ENCODE measurements at places on chromosomes 2 and 18. TPM values are rescaled to one million over a fixed set of nuclear protein-coding genes. Genes with fewer than 3 reads are reported as not detected.

- DNase-seq, result no peak
Observed at GRCh38 chr2:45951025-45951727, 299.7 kb downstream of the PRKCE start.

DNA sequence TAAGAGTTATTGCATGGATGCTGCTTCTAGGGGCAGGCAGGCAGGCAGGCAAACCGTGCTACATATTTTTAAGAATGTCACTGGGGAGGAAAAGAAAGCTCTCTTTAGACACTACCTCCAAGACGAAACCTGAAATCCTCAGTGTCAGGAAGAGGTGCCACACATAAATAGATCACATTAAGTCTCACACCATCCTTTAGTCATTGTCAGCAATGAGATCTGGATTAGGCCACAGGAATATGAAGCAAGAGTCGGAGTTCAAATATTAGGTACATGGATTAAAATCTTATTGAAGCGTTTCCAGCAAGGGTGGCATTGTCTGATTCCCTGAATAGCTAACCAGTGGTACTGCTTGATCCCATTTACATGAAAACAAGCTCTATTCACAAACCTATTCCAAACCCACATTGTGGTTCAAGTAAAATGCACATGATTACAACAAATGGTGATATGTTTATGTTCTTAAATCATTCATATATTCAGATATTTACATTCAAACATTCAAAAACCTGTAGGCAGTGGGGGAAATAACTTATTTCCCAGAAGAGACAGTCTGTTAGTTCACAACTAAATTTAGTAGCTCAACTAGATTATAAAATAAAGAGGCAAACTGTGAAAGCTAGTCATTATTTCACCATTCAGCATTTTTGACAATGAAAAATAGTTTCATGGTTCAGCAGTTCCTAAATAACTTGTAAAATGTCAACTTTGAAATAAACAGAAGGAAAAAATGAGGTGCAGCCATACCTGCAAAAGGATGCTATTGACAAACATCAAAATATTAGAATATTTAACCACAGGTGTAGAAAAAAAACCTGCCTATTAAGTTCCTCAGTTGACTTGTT lies 195.4 kb upstream of the SIX3 start:
- no peak for DNase-seq

DNA sequence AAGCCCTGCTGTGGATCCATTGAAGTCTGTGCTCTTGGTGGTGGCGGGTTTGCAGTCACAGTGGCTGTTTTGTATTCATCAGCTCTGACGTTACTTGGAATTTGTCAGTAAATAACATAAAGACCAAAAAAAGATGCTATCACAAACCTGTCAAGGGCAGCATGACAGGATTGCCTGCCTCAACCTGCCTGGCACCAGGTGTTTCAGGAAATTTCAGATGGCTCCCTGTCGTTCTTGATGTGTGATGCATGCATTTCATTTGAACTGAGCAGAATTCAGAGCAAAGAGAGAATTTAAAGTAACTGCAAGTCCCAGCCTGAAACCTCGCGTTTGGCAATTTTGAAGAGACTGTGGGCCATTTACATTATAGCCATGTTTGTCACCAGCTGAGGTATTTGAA lies 50.3 kb upstream of the EPC2 start:
- no peak for DNase-seq

DNA sequence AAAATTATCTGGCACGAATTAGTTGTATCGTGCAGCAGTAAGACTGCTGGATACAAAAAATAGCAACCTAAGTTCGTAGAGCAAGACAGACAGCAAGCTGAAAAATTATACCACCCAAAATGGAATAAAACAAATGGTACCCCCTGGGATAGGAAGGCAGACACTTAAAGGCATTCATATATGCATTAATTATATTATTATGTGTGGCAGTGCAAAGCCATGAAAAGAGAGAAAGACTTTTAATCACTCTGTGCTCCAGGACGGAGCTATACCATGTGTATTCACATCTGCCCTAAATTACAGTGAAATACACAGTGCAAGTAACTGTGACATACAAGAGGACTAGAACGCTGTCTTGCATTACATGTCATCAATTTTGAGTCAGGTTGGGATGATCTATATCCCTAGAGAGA lies 235.9 kb downstream of the GULP1 start:
- DNase-seq, result no peak

GRCh38 chr18:56038171-56039030 lies 450.4 kb upstream of the TCF4 start:
- no peak for DNase-seq

GYPC gene
- polyA plus RNA-seq, result 231 TPM
